ENCODE measurements at places on chromosomes 7 and 10. TPM values are rescaled to one million over a fixed set of nuclear protein-coding genes. Genes with fewer than 3 reads are reported as not detected.

MXI1 gene
- total RNA-seq = 4.5 TPM

HHEX gene
- 48.2 TPM for total RNA-seq

CNTNAP2 gene
- not detected for total RNA-seq

EVX1 gene
- not detected for total RNA-seq

PRF1 gene
- not detected for total RNA-seq

ZMIZ2 gene
- total RNA-seq = 7.8 TPM

TAS2R3 gene
- total RNA-seq = 0.76 TPM

RPEL1 gene
- total RNA-seq = 0.32 TPM

FAM25A gene
- not detected for total RNA-seq

RAPGEF5 gene
- total RNA-seq = 291 TPM

FBXL13 gene
- total RNA-seq = 4.4 TPM

ACTR1A gene
- 134 TPM for total RNA-seq

BRAF gene
- total RNA-seq = 13.4 TPM

CALML3 gene
- not detected for total RNA-seq

ASB10 gene
- total RNA-seq = not detected

LIPM gene
- total RNA-seq = not detected

KIAA1217 gene
- total RNA-seq = 2.6 TPM

ARHGAP22 gene
- total RNA-seq = 29.9 TPM

GJC3 gene
- not detected for total RNA-seq

PALD1 gene
- total RNA-seq = 5.2 TPM

GPR15LG gene
- not detected for total RNA-seq

Measured in epithelial cell of umbilical artery (primary cell).